Astrocyte of the spinal cord (primary cell): ENCODE measurements at places on chromosomes 7 and 10.

GRCh38 chr7:13153266-13153665 lies 465.8 kb downstream of the ARL4A start:
- no peak for DNase-seq

DNA sequence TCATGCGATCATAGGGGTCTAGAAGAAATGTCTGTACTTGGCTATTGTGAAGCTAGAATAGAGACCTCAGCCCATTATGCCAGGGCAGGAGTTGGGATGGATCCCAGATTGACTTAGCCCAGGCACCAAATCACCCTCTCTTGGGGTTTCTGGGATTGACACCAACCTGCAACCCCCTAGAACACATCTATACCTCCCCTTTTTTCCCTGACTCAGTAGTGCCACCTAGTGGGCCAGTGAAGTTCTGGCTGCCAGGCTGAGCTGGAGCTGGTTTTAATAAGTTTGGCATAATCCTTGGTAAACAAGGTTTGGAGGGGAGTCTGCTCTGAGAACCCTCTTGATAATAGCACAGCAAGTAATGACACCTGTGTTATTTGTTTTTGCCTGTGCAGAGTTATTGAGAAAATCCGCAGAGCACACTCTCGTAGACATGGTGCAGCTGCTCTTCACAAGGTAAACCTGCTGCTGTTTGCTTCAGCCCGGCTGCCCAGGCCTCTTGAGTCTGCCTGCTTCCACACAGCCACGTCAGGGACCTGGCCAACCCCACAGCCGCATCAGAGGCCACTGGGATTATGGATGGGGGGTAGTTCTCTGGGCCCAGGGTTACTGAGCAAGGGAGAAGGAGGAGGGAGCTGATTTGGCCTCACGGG lies 43.3 kb upstream of the NFKB2 start:
- peak; percentile 65 for DNase-seq

DNA sequence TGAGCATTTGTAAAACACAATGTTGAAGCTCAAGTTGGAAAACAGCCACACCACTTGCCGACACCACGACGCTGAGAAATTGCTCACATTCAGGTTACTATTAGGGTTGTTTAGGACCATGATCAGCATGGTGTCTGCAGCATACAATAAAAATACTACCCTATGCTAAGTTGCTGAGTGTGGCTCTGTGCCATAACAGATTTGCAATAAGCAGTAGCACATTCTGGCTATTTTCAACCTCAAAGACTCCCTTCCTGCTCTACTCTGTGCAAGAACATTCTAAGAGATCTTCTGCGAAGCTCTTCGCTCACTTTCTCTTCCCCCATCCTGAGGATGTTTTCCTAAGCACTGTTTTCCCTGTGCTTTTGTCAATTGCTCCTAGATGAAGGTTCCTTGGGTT lies 38.3 kb downstream of the GPAM start:
- no peak for DNase-seq

GRCh38 chr7:80890426-80891258 lies 28.2 kb downstream of the SEMA3C start:
- no peak for DNase-seq

DNA sequence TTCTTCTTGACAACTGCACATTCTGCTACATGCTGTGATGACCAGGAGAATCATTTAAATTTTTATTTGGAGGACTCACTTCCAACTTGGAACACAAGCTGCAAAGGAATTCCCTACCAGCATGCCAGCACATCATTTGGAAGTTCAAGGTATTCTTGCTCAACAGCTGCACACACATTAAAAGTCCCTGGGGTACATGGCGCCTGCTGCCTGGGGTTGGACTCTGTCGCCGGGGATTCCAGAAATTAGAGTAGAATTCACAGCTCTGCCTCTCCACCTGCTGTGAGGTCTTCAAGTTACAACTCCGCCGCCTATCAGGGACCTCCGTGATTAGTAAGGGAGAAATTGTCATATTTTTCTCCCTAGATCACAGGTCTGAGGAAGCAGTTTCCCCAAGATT lies 1.1 kb downstream of the ZNF32 start:
- no peak for DNase-seq

DNA sequence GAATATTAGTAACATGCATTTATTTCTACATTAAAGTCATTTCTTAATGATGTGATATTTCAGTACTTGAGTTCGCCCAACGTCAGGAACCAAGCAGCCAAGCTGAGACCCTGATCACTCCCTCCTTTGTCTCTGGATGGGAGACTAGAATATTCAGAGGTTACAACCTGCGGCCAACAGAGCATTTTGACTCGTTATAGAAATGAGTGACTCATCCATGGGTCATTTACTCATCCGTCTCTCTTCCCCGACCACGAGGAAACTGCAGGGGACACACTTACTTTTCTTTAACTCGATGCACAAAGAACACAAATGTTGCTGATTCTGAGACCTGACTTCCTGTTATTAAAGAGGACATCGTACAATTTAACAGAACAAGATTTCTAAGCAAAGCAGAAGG lies 343.3 kb downstream of the FRMD4A start:
- DNase-seq, result peak; percentile 88

DNA sequence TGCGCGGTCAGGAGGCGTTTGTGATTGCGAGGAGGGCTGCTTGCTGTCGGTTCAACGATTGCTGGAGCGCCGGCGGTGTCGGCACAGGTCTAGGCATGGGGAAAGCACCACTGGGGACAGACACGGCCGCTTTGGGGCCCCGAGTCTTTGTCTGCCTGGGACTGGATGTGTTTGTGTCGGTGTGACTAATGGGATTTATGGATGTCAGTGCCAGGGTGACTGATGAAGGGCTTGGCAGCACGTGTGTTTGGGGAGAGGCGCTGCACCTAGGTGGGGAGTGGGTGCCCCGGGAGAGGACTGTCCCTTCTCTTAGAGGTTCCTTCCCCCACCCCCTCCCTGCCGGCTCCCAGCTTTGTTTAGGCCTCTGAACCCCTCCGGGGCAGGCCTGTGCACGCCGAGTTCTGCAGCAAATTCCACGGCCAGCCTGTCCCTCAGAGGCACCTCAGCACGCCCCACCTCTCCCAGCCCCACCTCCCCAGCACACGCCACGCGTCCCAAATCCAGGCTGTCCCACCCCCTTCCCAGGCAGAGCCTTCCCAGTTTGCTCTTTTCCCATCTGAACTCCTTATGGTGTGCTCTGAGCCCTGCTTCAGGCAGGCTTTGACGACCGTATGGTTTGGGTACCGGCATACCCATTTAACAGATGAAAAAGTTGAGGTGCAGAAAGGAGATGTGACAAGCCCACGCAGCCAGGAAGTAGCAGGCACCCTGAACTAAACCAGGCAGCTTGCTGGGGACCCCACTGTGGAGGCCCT lies 6.4 kb upstream of the TNRC18 start:
- no peak for DNase-seq
